ENCODE measurements at places on chromosomes 11 and 22. TPM values are rescaled to one million over a fixed set of nuclear protein-coding genes. Genes with fewer than 3 reads are reported as not detected.

DNA sequence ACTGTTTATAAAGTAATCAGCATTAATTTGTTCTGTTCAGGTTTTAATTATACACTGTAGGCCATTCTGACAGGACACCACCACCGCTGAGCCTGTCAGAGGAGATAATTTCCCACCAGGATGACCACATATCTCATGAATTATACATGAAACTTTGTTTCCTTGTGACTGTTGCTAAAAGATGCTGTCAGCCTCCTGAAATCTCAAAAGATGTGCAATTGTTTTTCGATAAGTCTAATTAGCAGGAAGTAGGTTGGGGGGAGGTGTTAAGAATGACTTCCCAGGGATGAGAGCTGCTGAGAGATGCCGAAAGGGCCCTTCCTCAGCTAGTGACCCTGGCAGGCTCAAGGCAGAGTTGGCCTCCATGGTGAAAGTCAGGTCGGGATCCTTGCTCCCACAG lies 485.4 kb downstream of the SOX6 start:
- H3K4me1 ChIP-seq = no peaks in the 10 kb centered on the region
- H3K4me3 ChIP-seq = no peak overlapping the region
- no peak for DNase-seq
- no peak overlapping the region for H3K27ac ChIP-seq

DNA sequence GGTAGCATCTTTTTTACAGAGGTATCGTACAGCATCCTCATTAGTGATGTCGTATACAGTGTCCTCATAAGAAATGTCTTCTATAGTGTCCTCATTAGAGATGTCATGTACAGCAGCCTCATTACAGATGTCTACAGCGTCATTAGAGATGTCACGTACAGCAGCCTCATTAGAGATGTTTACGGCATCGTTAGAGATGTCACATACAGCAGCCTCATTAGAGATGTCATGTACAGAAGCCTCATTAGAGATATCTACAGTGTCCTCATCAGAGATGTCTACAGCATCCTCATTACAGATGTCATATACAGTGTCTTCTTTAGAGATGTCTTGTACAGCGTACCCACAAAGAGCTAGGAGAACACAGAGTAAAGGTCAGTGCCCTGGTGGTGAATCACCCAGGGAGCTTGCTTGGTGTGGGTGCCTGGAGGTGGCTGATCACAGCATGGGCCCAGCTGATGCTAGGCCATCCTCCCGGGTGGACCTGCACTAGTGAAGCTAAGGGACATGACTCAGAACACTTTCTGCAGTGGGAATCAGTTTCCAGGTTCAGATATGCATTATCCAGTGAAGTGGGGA lies 109.2 kb downstream of the IGLL1 start:
- no peaks in the 10 kb centered on the region for H3K4me1 ChIP-seq
- H3K27me3 ChIP-seq = no peaks in the 10 kb centered on the region
- no peak overlapping the region for H3K27ac ChIP-seq
- DNase-seq = no peak
- no peak overlapping the region for H3K4me3 ChIP-seq

DNA sequence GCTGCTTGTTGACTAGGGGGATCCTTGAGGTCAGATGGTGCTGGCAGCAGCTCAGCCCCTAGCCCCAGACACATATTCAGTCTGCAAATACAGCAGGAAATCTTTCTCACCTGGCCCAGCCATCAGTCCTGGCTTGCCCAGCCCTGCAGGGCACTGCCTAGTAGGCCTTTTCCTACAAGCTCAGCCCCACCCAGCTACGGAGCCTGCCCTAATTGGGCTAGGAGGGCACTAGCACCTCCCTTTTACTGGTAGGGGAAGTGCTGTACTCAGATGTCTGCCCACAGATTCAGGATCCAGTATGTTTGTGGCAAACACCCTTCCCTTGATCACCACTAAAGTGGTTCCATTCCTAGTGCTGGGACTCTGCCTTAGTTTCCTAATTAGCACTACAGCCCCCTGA lies 257.1 kb upstream of the CADM1 start:
- no peak overlapping the region for H3K4me3 ChIP-seq
- no peaks in the 10 kb centered on the region for H3K27me3 ChIP-seq
- no peak overlapping the region for H3K27ac ChIP-seq
- peak; percentile 70 for DNase-seq
- H3K4me1 ChIP-seq = no peaks in the 10 kb centered on the region
- no peaks in the 10 kb centered on the region for H3K36me3 ChIP-seq

DNA sequence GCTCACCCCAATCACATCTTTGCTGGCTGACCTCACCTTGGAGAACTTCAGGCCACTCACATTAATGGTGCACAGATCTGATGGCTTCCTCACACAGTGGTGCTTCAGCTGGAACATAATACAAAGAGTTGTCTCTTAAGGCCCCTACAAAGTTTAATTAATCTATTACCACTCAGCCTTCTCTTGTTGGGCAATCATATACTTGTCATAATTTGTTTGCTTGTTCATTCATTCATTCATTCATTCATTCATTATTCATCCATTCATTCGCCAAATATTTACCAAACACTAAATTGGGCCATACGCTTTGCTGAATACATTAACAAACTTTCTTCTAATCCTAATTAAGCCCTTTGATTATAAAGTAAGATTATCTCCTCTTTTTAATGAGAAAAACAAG lies 15.1 kb downstream of the XRRA1 start:
- H3K27me3 ChIP-seq = no peaks in the 10 kb centered on the region
- H3K4me3 ChIP-seq = no peak overlapping the region
- DNase-seq = no peak
- no peaks in the 10 kb centered on the region for H3K4me1 ChIP-seq
- peaks cover 4% of the 10 kb centered on the region for H3K36me3 ChIP-seq

DNA sequence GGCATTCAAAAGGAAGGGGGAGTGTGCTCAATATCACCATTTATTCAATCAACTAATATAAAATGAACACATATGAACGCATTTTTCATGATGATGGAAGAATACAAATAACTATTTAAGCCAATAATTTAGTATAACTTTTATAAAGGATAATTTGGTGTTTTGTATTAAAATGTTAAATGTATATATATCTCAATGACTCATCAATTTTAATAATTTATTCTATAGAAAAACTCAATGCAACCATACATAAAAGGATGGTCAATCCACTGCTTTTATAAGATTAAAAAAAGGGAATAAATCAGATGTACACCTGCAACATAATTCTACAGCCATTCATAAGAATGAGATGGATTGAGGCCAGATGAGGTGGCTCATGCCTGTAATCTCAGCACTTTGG lies 50.6 kb downstream of the PICALM start:
- no peak for DNase-seq
- H3K4me1 ChIP-seq = peaks cover 4% of the 10 kb centered on the region
- H3K27me3 ChIP-seq = no peaks in the 10 kb centered on the region
- H3K27ac ChIP-seq = no peak overlapping the region

DNA sequence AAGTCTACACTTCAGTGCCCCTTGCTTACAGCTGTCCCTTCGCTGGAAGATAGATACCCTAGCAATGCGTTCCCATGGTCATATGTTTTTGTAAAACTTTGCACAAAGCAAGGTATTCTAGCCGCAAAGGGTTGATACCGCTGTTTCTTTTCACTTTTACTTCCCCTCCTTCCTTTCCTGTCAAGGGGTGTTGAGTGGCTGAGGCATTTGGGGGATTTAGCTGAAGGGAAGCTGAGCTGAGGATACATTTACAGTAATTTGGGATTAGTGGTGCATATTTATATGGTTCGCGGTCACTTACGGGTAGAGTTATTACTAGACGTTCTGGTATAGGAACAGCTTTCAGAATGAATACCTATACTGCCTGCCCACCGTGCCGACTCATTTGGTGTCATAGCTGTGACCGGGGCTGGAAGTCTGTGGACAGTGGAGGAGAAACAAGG lies 86.9 kb upstream of the WNT11 start:
- no peaks in the 10 kb centered on the region for H3K36me3 ChIP-seq
- no peak for DNase-seq
- no peak overlapping the region for H3K27ac ChIP-seq
- no peaks in the 10 kb centered on the region for H3K27me3 ChIP-seq

DNA sequence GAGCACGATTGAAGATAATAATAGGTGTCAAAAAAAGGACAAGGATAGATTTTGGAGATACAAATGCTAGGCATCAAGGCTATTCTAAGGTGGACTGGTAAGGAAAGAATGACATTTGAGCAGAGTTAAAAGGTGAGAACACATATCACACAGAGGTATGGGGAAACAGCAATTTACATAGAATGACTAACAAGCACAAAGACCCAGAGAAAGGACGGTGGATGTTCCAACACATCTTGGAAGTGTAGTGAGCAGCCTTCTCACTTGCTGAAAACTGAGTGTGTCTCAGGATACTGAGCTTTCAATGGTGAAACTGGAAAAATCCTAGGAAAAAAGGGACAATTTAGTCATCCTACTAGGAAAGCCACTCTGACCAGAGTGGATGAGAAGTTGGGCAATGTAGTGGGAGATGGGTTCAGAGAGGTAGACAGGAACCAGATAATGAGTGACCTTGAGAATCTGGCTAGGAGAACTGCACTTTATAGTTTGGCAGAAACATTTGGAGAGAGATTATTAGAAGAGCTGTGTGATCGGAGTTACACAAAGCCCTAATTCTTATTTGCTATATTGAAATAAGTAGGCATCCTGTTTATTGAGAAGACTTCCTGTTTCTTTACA lies 706.0 kb downstream of the KCNA4 start:
- no peaks in the 10 kb centered on the region for H3K36me3 ChIP-seq

DNA sequence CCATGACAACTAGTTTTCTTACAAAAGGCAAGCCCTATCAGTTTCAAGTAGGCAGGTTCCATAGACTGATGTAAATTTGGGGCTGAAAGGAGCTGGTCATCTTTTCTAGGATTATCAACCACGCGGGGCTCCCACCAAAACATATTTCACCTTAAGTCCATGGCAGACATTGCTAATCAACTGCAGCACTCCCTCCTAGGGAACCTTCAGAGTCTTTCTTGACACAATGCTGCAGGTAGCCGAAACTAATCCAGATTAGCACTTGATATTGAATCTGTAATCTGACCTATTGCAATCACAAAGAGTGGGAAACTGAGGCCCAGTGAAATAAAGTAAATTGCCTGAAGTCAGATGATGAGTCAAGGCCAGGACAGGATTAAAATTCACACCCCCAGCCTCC lies 32.5 kb downstream of the MN1 start:
- H3K27ac ChIP-seq = no peak overlapping the region
- DNase-seq = no peak
- no peak overlapping the region for H3K4me3 ChIP-seq
- H3K27me3 ChIP-seq = no peaks in the 10 kb centered on the region

DNA sequence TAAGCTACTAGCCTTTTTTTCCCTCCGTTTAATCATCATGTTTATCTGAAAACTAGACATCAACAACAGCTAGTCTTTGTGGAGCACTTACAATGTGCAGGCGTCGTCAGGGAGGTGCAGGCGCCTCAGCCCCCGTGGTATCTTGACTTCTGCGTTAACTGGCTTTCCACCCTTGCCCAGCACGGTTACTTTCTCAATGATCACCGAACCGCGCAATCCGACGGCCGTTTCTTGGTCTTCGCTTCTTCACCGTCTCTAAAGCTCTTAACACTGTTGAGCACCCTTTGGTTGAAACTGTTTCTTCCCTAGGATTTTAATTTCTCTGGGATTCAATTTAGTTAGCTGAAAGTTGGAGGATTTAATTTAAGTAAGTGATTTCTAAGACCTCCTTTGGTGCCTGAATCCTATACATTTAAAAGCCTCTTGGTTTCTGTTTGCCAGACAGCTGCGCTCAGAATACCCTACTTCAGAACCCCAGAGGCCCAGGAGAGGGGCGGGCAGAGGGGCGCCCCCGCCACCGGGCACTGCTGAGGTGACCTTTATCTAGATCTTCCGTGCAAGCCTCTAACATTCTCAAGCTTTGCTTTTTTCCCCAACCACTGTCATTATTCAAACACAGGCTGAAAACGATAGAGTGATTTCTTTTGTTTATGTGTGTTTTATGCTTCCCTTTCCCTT lies 18.0 kb upstream of the TMEM218 start:
- H3K36me3 ChIP-seq = no peaks in the 10 kb centered on the region
- DNase-seq = no peak
- no peak overlapping the region for H3K4me3 ChIP-seq
- H3K27me3 ChIP-seq = no peaks in the 10 kb centered on the region
- H3K27ac ChIP-seq = no peak overlapping the region

DNA sequence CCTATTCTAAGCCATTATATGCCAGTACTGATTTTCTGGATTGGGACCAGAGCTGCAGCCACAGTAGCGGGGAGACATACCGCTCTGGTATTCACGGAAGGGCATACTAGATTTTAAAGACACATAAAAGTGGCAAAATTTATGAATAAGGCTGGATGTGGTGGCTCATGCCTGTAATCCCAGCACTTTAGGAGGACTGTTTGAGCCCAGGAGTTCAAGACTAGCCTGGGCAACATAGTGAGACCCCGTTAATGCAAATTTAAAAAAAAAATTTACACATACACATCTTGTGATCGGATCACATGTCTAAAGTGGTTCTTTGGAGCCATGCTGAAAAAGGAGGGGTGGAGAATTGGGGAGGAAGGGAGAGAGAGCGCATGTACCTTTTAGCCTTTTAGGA lies 9.0 kb downstream of the RPL27A start:
- no peaks in the 10 kb centered on the region for H3K4me1 ChIP-seq
- H3K27me3 ChIP-seq = no peaks in the 10 kb centered on the region
- H3K27ac ChIP-seq = peak overlapping the region; percentile 2
- DNase-seq = no peak
- H3K4me3 ChIP-seq = no peak overlapping the region
- peaks cover 3% of the 10 kb centered on the region for H3K36me3 ChIP-seq

GRCh38 chr11:122100037-122100755 lies 15.8 kb downstream of the BLID start:
- peak overlapping the region; percentile 85 for H3K27ac ChIP-seq
- peak overlapping the region; percentile 93 for H3K4me3 ChIP-seq
- DNase-seq = peak; percentile 72
- H3K36me3 ChIP-seq = no peaks in the 10 kb centered on the region

GRCh38 chr22:36867695-36868094 lies 6.9 kb downstream of the NCF4 start:
- H3K4me3 ChIP-seq = no peak overlapping the region
- no peak overlapping the region for H3K27ac ChIP-seq
- no peak for DNase-seq

DNA sequence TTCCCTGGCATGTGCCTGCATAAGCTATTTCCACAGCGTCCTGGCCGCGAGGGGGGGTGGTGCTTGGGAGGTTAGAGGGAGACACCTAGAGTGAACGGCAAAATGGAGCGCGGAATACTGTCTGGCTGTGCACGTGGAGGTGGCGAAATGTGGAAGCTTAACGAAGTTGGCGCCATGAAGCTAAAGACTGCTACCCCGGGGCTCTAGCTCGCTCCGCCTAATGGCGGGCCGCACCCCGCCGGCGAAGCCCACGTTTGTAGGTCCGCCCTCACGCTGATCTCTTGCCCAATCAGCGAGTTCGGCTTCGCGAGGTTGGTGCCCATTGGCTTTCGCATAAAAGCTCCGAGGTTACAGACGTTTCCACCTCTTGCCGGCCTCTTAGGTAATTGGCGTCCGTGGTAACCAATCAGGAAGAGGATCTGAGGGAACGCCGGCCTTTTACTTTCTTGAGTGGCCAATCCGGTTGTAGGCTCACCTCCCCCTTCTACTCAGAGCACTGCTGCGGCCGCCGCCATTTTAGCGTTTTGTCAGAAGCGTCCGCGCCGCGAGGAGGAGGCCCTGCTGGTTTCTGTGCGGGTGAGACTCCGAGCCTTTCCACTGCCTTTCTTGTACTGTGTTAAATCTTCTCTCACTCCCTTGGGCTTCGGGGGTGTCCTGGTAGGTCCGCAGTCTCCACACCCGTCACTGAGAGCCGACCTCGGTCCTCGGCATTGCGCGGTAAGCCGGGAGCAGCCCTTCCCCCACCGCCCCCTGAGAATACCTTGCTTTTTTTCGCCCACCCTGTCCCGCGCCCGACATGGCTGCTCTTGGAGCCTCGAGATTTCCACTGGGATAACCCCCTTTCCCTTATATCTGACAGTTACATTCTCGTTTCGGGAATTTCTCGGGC lies at the start of gene RBM4:
Gene RBM4, plus strand, starts transcription at position 527 of the 889 bp plus-strand sequence. CDS start 1,009 bp downstream, outside the sequence.
- peak; percentile 98 for DNase-seq
- H3K36me3 ChIP-seq = peaks cover 3% of the 10 kb centered on the region
- peak within 1 kb of the TSS; percentile 5 for H3K27ac ChIP-seq
- no peaks in the 10 kb centered on the region for H3K27me3 ChIP-seq

Gene SEC14L2
- total RNA-seq = 11.8 TPM

Data from aorta (tissue), 5 donors.